ENCODE measurements at places on chromosomes 1 and 21.

DNA sequence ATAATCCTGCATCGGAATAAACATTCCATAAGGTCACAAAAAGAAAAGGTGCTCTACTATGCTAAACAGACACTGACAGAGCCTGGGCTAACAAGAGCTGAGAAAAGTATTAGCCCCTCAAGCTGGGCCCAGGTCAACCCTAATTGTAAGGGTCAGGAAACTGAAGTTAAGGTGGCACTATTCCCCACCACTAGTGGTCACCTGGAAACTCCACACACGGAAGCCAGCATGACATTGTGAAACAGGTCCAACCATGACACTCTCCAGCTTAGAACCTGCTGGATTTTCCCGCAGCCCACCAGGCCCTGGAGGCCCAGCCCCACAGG lies 1.2 kb downstream of the PTTG1IP start:
- no peak for DNase-seq

- no peak for DNase-seq
These were observed 17.8 kb downstream of the LBR start for GRCh38 chr1:225410036-225410435.

- no peak for DNase-seq
These were observed at the start of gene B3GALT5 for GRCh38 chr21:39612233-39613040. Gene B3GALT5, plus strand, starts transcription at chr21:39612940. Its CDS starts 47,620 bp downstream, at chr21:39660560.

DNA sequence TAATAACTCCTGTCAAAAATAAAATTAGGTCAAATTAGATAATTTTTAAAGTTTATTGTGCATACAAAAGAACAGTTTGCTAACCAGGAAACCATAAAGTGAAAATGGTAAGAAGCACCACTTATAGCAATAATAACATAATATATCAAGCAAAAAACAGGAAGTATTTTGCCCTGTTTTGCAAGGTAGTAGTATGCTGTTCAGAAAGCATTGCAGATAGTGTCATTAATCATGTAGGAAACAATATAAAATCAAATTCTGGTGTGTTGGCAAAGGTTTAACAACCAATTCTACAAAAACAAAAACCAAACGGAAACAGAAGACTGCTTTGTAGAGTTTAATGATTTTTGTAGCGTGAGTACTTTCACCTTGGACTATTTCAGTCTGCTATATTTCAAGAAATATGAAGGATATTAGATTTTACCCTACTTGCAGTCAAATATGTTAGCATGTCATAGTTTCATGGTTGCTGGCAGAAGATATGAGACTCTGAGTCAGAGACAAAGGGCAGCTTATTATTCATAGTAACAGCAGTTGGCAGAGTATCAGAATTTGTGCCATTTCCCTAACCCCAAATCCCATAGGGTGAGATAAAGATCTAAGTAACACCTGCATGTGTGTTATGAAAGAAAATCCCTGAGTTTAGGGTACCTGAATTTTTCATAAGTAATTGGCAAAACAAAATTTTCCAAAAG lies 729.0 kb upstream of the BRINP3 start:
- no peak for DNase-seq

Measured in stimulated activated CD8-positive, alpha-beta memory T cell treated with anti-CD3 and anti-CD28 coated beads, Interleukin-7, amount 100 ng/mL, for 24 hours (primary cell).